A549 treated with GW870086 at 1 μM for 4 hours (cell line): ENCODE measurements at places on chromosomes 1 and 21. TPM values are rescaled to one million over a fixed set of nuclear protein-coding genes. Genes with fewer than 3 reads are reported as not detected.

Gene NEK2
- 33.9 to 43.9 TPM (median 42.1 TPM) in 5 replicates for total RNA-seq

Gene FUCA1
- 9.5 to 11.2 TPM (median 10.1 TPM) in 5 replicates for total RNA-seq

Gene SYPL2
- total RNA-seq, result 0.07 to 0.11 TPM (median 0.10 TPM) in 5 replicates

Gene LPAR3
- 0.38 to 0.75 TPM (median 0.44 TPM) in 5 replicates for total RNA-seq
